ENCODE measurements at places on chromosomes 3 and 15. TPM values are rescaled to one million over a fixed set of nuclear protein-coding genes. Genes with fewer than 3 reads are reported as not detected.

GOLGA8Q gene
- 15.8 TPM for total RNA-seq

ZSCAN2 gene
- 4.6 TPM for total RNA-seq

CD276 gene
- 47.4 TPM for total RNA-seq

CRYGS gene
- total RNA-seq = 4.4 TPM

- no peaks in the 10 kb centered on the region for H3K4me1 ChIP-seq
- H3K27ac ChIP-seq = peak overlapping the region; percentile 24
- no peak for DNase-seq
- H3K36me3 ChIP-seq = no peaks in the 10 kb centered on the region
- no peak overlapping the region for H3K4me3 ChIP-seq
These were observed 107.5 kb upstream of the THBS1 start for GRCh38 chr15:39473298-39473947.

DNA sequence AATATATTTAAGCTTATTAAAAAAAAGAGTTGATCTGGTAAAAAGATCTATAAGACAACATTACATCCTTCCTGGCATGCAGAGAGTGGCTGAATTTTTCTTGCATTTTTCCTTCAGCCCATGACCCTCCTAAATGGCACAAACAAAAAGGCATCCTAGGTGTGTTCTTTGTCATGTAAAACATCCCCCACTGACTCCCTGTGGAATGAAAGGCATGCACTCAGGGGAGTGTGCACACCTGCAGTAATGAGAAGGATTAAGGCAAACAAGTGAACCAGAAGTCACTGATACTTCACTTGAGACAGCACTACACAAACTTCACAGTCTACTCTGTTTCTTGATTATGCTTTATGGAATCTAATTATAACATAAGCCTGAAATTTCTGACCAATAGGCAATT lies 195.0 kb downstream of the RBMS3 start:
- no peaks in the 10 kb centered on the region for H3K36me3 ChIP-seq
- no peak overlapping the region for H3K27ac ChIP-seq
- H3K4me3 ChIP-seq = no peak overlapping the region
- DNase-seq = no peak
- H3K27me3 ChIP-seq = no peaks in the 10 kb centered on the region
- H3K4me1 ChIP-seq = no peaks in the 10 kb centered on the region

- H3K4me3 ChIP-seq = no peak overlapping the region
- no peak for DNase-seq
- H3K4me1 ChIP-seq = peaks cover 10% of the 10 kb centered on the region
These were observed 16.4 kb downstream of the SNX1 start for GRCh38 chr15:64112073-64112772.

- no peaks in the 10 kb centered on the region for H3K36me3 ChIP-seq
- no peak overlapping the region for H3K4me3 ChIP-seq
- H3K27me3 ChIP-seq = no peaks in the 10 kb centered on the region
- H3K27ac ChIP-seq = peak overlapping the region; percentile 72
These were observed 99.1 kb downstream of the VGLL4 start for GRCh38 chr3:11544412-11545181.

- no peak overlapping the region for H3K4me3 ChIP-seq
- no peaks in the 10 kb centered on the region for H3K27me3 ChIP-seq
- H3K4me1 ChIP-seq = peaks cover 38% of the 10 kb centered on the region
- peaks cover 8% of the 10 kb centered on the region for H3K36me3 ChIP-seq
- no peak overlapping the region for H3K27ac ChIP-seq
These were observed 7.2 kb downstream of the ARID3B start for GRCh38 chr15:74548241-74548640.

- no peak overlapping the region for H3K4me3 ChIP-seq
- no peaks in the 10 kb centered on the region for H3K36me3 ChIP-seq
- no peak overlapping the region for H3K27ac ChIP-seq
- peaks cover 3% of the 10 kb centered on the region for H3K4me1 ChIP-seq
- H3K27me3 ChIP-seq = no peaks in the 10 kb centered on the region
These were observed 10.2 kb upstream of the TMEM212 start for GRCh38 chr3:171832989-171833388.

DNA sequence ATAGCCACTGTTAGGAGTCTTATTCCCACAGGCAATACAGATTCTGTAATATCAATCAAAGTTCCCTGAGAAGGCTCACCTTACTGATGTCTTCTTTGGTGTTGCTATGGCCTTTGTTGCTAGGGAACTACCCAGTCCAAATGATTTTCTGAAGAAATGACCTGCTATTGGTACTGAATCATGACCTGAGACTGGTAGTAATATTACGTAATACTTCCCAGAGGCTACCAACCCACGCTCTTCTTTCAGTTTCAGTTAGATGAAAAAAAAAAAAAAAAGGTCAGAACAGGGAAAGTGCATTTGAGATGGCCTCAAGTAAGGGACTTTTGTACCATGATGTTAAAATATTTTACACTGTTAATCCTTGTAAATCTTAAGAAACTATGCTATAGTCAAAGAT lies 1092.5 kb upstream of the EPHA6 start:
- no peaks in the 10 kb centered on the region for H3K4me1 ChIP-seq
- H3K4me3 ChIP-seq = no peak overlapping the region

- no peak overlapping the region for H3K4me3 ChIP-seq
- no peaks in the 10 kb centered on the region for H3K36me3 ChIP-seq
- peaks cover 7% of the 10 kb centered on the region for H3K4me1 ChIP-seq
- no peak overlapping the region for H3K27ac ChIP-seq
- no peak for DNase-seq
- H3K27me3 ChIP-seq = no peaks in the 10 kb centered on the region
These were observed 229.8 kb downstream of the NFKBIZ start for GRCh38 chr3:102078854-102079808.
